ENCODE measurements at places on chromosomes 6 and 20. TPM values are rescaled to one million over a fixed set of nuclear protein-coding genes. Genes with fewer than 3 reads are reported as not detected.

Gene VPS16
- total RNA-seq = 49.7 TPM

DNA sequence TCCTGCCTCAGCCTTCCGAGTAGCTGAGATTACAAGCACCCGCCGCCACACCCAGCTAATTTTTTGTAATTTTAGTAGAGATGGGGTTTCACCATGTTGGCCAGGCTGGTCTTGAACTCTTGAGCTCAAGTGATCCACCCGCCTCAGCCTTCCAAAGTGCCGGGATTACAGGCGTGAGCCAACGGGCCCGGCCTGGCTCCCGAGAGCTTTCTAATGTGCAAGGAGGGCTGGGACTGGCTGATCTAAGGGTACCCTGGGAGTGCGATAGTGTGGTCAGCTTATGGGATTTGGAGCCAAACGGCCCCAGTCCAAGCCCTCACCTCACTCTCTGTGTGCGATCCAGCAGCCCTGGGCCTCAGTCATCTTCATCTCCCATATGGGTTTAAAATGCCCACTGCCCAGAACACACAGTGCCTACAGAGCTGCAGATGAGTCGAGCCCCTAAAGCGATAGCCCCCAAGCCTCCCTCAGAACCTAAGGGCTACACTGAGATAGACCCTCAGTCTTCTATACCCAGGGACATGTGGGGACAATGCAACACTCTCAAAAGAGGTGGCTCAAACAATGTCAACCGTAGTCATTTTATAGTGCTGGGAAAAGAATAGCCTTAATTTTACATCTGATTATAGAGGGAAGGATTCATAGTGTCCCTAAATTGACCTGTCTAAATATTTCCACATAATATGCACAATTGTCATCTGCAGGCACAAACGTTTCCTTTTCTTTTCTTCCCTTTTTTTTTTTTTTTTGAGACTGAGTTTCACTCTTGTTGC lies 50.1 kb downstream of the SSR1 start:
- no peak for DNase-seq

- DNase-seq = no peak
These were observed 264.8 kb downstream of the THBS2 start for GRCh38 chr6:168988801-168989200.

GRCh38 chr20:58138395-58138794 lies 90.1 kb downstream of the ANKRD60 start:
- peak; percentile 2 for DNase-seq

- no peak for DNase-seq
These were observed 71.9 kb downstream of the TMEM170B start for GRCh38 chr6:11609324-11610071.

Gene PRICKLE4
- total RNA-seq = not detected
